ENCODE measurements at places on chromosomes 6 and 20. TPM values are rescaled to one million over a fixed set of nuclear protein-coding genes. Genes with fewer than 3 reads are reported as not detected.

Gene MAP3K5
- 25.4 TPM for total RNA-seq

Gene OR2H1
- total RNA-seq = not detected

Gene BNIP5
- total RNA-seq = not detected

Gene SAMD3
- 70.5 TPM for total RNA-seq

Gene CEP43
- total RNA-seq = 22.8 TPM

All from activated CD4-positive, alpha-beta memory T cell treated with anti-CD3 and anti-CD28 coated beads, Interleukin-2, amount 10 ng/mL, durations not matched to agents 7 days and 5 days (primary cell).